ENCODE measurements at places on chromosomes 4 and X.

DNA sequence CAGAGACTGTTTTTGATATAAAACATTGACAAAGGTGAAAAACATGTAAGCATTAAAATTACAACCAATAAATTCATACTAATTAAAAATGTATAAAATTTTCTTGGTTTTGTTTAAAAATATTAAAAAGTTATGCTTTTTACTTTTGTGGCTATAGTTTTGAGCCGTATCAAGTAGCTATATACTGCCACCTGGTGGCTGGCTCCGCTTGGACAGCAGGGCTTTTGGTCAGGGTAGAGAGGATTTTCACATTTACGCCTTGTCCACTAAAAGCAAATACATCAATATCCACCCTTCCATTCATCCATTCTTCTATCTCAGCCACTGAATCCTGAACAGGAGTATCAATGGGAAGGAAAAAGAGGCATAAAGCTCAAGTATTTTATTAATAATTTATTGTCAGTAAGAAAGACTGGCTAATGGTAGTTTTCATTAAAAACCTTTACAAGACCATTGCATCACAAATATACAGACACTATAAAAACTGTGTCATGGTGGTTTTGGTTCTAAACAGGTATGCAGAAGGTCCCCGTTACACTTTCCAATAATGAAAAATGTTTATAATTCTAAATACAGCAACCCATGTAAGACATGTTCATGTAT lies 32.1 kb upstream of the MTNR1A start:
- peak; percentile 38 for DNase-seq

- DNase-seq: no peak
Measured at GRCh38 chrX:33133320-33133719, 78.0 kb downstream of the DMD start.

DNA sequence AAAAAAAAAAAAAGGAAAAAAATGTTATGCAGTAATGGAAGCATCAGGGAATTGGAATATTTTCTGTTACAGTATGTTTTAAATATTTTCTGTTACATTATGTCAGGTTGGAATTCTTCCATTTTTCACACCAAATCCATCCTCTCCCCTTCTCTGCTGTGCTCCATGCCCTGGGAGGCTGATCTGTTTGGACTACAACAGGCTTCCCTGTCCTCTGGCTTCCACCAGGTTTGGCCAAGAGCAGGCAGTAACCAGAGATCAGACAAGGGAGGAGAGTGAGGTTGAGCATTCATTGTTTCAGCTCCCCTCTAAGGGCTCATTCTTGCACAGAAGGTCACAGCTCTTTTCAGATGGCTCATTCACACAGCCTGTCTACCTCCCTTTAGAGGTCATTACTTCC lies 11.7 kb upstream of the TMEM184C start:
- no peak for DNase-seq

DNA sequence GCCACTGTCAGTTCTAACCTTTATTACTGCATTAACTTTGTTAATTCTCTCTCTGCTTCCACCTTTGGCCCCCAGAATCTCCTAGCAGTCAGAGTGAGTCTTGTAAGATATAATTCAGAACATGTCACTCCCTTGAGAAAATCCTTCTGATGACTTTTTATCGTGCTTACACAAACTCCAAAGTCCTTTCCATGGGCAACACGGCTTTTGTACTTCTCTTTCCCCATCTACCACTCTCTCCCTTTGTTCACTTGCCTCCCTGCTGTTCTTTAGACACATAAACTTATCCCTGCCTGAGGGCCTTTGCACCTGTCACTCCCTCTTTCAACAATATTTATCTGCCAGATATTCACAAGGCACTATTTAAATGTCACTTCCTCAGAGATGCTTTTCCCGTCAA lies 64.8 kb downstream of the MAOB start:
- DNase-seq: no peak

GRCh38 chr4:153655928-153656327 lies 28.2 kb upstream of the TLR2 start:
- no peak for DNase-seq

DNA sequence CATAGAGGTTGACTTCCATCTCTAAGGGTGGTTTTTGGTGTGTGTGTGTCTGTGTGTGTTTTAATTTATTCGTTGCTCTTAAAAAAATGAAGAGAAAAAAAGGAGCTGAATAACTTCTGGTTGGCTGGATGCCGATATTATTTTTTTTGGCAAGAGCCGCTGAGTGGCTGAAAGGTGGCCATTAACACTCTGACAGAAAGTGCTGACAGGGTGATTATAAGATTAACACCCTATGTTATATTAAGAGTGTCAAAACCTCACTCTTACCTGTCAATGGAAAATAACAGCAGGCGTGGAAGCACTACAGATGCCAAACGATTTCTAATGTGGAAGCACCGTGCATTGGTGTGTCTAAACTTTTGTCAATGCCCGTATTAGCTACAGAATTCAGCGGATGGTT lies 622.5 kb downstream of the ANKRD50 start:
- peak; percentile 21 for DNase-seq

DNA sequence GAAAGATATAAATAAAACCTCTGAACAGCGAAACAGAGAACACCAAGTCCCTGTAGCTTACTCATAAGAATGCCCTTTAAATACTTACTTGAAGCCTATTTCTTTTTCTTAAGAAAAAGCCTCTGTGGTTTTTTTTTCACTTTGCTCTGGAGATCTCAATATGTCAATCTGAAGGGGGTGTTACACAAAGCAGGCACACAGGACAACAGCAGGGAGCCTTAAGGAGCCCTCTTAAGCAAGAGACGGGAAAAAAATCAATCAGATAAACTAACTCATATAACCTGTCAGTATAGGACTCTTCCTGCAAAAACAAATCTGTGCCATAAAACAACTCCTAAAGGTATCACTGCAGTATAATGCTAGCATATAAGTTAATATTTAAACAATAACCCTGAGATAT lies 611.1 kb upstream of the ATOH1 start:
- no peak for DNase-seq

GRCh38 chr4:188819233-188819632 lies 680.0 kb downstream of the TRIML1 start:
- DNase-seq: no peak

GRCh38 chr4:158484173-158484885 lies 37.4 kb upstream of the RXFP1 start:
- no peak for DNase-seq

GRCh38 chrX:114619874-114620273 lies 36.0 kb downstream of the HTR2C start:
- peak; percentile 1 for DNase-seq

GRCh38 chr4:98287328-98287727 lies 26.1 kb downstream of the RAP1GDS1 start:
- DNase-seq: no peak

DNA sequence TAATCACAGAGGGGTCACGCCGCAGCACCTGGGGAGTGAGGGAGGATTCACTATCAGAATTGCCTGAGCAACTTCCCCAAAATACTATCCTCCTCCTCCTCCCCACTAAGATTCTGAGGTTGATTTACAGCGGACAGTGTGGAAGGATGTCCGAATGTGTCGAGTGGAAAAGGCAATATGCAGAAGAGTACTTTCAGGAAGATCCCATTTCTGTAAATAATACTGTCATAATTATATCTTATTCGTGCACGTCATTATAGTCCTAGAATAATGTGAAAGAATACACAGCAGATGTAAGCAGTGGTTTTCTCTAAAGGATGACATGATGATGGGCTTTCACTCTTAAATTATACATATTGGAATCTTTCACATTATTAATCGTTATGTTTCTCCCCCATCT lies 149.8 kb upstream of the NOCT start:
- no peak for DNase-seq

GRCh38 chr4:149980941-149981340 lies 97.3 kb upstream of the DCLK2 start:
- peak; percentile 75 for DNase-seq

DNA sequence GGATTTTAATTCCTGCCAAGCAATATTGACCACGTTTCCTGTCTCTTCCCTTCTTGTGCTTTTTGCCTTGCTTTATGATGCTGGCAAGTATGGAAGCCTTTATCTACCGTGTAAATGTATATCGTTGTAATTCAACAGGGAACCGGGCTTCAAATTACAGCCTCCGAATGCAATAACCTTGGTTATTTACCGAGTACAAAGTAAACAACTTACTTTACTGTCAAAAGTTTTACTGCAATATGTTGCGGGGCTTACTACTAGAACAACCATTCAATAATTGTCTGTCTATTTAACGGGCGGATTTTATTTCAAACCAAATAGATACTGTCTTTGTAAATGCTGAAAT lies 73.1 kb downstream of the PALLD start:
- DNase-seq: peak; percentile 57

GRCh38 chr4:101328063-101328602 lies 19.2 kb downstream of the PPP3CA start:
- DNase-seq: no peak

GRCh38 chr4:56245547-56246232 lies 141.6 kb downstream of the AASDH start:
- no peak for DNase-seq

DNA sequence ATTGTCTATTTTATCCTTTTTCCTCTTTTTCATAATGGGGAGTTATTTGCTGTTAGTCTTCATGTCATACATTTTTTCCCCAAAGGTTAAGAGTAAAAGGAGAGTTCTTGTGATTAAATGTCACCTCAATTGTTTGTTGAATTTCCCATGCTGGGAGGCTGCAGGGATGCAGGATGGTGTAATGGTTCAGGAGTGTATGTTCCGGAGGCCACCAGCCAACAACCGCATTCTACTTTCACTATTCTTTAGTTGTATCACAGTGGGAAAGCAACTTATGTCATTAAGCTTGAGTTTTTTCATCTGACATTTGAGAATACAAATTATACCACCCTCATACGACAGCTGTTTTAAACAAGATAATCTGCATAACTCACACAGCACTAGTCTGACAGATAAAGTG lies 15.4 kb downstream of the AFP start:
- no peak for DNase-seq

DNA sequence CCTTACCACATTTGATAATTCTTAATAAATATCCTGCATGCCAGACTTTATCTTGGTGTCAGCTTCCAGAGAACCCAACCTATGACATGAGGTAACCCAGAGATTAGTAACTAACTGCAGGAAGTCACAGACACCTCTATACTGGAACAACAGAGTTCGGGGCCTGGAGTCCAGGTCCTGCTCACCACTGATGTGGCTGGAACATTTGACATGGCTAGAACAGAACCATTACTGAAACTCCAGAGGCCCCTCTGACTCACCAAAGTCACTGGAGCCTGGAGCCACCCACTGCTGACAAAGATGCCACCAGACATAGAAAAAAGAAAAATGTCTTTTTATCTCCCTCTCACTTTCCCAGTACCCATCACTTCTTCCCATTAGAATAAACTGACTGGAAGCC lies 403.7 kb downstream of the MID1IP1 start:
- DNase-seq: no peak

DNA sequence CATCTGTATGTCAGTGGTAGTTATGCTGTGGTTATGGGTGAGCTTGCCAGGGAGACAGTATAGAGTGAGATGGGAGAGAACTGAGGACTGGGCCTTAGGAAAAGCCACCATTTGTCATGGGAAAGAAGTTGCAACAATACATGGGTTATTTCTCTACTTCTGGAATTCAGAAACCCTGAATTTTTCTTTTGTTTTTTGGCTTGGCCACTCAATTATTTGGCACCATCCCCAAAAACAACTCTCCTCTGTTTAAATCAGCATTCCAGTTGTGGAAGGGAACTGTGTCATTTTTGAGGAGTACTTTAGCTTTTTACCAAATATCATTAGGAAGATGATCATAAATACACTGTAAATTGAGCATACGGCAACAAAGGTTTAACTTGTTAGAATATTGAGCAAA lies 41.1 kb upstream of the ACSL4 start:
- DNase-seq: no peak

- DNase-seq: no peak
Measured at GRCh38 chrX:44157283-44157682, 184.1 kb upstream of the NDP start.

- DNase-seq: peak; percentile 47
Measured at GRCh38 chrX:14095702-14096101, 66.0 kb upstream of the GEMIN8 start.

DNA sequence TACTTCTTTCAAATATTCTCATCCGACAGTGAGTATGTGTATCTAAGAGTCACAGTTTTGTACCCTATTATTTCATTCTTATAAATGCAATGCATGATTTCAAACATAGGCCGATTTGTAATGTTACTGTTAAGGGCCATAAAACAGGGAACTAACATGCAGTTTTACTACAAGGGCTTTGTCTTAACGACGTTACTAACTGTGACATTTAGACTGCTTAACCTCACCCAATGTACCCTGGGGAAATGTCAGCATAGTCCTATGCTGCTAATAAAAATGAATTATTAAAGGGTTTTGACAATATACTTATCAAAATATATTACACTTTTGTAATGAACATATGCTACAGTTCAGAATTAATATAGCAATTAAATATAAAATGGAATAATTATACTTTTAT lies 74.8 kb upstream of the CPXCR1 start:
- no peak for DNase-seq

GRCh38 chr4:93775551-93775950 lies 53.0 kb upstream of the ATOH1 start:
- no peak for DNase-seq

- peak; percentile 4 for DNase-seq
Measured at GRCh38 chr4:155208258-155209054, at the start of gene NPY2R. TSS of gene NPY2R (plus strand) at chr4:155208636. CDS start at chr4:155213940, 5,304 bp downstream.

DNA sequence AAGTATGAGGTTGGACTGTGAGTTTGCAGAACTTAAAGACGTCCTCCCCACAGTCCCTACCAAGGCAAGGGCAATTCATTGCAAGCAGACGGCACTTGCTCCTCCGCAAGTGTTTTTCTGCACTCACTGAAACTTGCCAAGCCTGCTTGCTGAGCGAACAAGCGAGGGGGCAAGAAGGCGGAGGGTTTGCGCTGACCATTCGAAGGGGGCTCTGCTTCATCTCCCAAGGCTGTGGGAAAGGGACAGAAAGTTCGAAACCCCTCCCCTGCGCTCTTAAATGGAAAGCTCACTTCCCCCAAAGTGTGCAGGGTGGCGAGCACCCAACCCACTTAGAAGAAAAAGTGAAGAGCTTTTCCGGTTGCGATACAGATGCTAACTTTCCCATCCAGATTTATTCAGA lies 1.4 kb downstream of the MID1 start:
- DNase-seq: peak; percentile 48

DNA sequence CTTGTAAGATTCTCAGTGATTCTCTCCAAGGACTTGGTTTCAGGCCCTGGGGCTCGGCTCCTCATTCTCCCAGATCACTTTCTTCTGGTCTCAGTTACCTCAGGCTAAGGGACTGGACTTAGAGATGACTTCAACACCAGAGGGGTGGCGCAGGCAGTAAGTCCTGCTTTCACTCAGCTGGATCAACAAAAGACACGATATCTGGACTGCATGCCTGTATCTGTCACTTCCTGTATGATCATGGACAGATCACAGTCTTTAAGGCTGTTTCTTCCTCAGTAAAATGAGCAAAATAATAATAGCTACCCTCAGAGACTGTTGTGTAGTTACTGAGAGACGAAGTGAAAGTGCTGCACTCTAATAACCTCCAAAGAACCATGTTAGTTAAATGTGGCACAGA lies 19.5 kb upstream of the CXCR3 start:
- peak; percentile 72 for DNase-seq

Measured in endothelial cell of umbilical vein (primary cell).